ENCODE measurements at places on chromosomes 6 and 20. TPM values are rescaled to one million over a fixed set of nuclear protein-coding genes. Genes with fewer than 3 reads are reported as not detected.

Gene PSORS1C2
- total RNA-seq: not detected

Gene GPX5
- total RNA-seq: not detected

Gene MYBL2
- total RNA-seq: 16.4 TPM

Gene NCOA3
- 61.4 TPM for total RNA-seq

Gene FKBP1C
- 0.23 TPM for total RNA-seq

Gene BPIFA1
- not detected for total RNA-seq

Gene DDX43
- total RNA-seq: not detected

Gene ETV7
- 0.20 TPM for total RNA-seq

Gene PRICKLE4
- 0.93 TPM for total RNA-seq

Gene TENT5A
- 3.9 TPM for total RNA-seq

Gene ADGRF5
- not detected for total RNA-seq

Gene TTPAL
- total RNA-seq: 35.4 TPM

Gene MROH8
- total RNA-seq: 1.1 TPM

Gene WFDC10A
- total RNA-seq: not detected

Gene PRSS35
- not detected for total RNA-seq

Gene SDC4
- total RNA-seq: 180 TPM

Gene NUS1
- 59.4 TPM for total RNA-seq

Gene TOX2
- total RNA-seq: 2.4 TPM

Gene SLC35A1
- total RNA-seq: 10.3 TPM

Gene ZFP57
- not detected for total RNA-seq

Gene KIF13A
- total RNA-seq: 33.5 TPM

Gene KIF6
- 1.3 TPM for total RNA-seq

Gene SCGN
- not detected for total RNA-seq

Gene TP53TG5
- total RNA-seq: not detected

Gene TDRD6
- 0.66 TPM for total RNA-seq

Gene OVOL2
- total RNA-seq: 2.0 TPM

Gene SLC26A8
- not detected for total RNA-seq

Gene FOXC1
- total RNA-seq: 16.8 TPM

Gene RIPPLY2
- total RNA-seq: not detected

Gene ZNF831
- not detected for total RNA-seq

Gene BACH2
- total RNA-seq: 7.5 TPM

Gene PDYN
- total RNA-seq: not detected

Gene NKX2-4
- not detected for total RNA-seq

Gene PNLDC1
- not detected for total RNA-seq

Gene CLVS2
- total RNA-seq: not detected

Gene FRMD1
- total RNA-seq: not detected

Gene HSPA12B
- total RNA-seq: not detected

Gene PI16
- total RNA-seq: not detected

Gene PPIL6
- total RNA-seq: 6.5 TPM

Gene GMPR
- total RNA-seq: 3.0 TPM

Gene TSBP1
- total RNA-seq: not detected

Gene CST2
- total RNA-seq: not detected

Gene CYP21A2
- total RNA-seq: 0.88 TPM

All from MCF 10A (cell line).